ENCODE measurements at places on chromosomes 4 and X. TPM values are rescaled to one million over a fixed set of nuclear protein-coding genes. Genes with fewer than 3 reads are reported as not detected.

DNA sequence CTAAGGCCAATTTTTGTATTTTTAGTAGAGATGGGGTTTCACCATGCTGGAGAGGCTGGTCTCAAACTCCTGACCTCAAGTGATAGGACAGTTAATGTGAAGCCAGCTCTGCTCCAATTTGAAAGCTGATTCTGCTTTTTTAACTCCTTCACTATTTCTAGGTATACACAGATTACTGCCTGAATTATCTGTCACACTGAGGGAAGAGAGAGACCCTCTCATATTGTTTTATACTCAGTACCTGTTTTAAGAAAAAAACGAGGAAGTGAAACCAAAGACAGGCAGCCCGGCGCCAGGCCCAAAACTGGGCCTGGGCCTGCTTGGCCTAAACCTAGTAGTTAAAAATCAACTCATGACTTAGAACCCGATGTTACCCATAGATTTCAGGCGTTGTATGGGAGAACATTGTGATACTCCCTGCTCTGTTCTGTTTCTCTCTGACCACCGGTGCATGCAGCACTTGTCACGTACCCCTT is 1601.5 kb upstream of the PCDH10 start:
- DNase-seq: no peak

DNA sequence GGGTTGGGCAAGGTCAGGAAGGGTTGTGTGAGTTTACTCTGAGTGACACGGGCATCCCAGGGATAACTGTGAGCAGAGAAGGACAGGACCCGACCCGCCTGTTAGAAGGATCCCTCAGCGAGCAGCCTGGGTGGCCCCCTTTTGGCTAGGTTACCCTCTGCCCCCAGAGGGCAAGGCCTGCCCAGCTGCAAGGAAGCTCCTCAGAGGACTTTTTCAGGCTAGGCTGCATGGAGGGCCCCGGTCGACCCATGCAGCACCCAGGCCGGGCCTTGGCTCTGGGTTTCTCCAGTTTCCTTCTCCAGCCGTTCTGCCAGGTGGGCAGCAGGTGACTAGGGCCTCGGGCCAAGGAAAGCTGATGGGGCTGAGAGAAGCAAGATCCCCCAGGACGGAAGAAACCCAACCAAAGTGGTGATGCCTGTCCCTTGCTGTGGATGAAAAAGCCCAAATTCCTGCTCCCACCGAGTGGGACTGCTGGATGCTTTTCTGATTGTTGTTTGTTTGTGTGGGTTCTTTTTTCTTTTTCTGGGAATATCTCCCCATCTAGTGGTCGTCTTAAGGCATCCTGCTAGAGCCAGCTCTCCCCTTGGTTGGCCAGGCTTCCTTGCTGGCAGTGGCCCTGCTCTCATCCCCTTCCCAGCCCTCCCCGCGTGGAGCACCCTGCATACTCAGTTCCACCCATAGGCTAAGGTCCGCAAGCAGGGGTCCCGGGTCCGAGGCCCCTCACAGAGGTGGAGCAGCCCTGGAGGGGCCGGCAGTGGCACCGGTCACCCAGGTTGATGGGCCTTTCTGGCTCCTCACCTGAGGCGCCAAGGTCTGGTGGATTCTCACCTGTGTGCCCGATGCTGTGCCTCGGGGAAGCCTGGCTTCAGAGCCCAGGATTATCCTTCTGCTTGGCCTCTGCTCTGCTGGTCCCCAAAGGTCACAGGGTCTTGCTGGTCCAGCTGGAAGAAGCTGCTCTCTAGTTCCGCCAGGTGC is 1.8 kb downstream of the ZFP92 start:
- DNase-seq: no peak

PRSS12 gene
- total RNA-seq: 70.9 TPM

RHOXF2 gene
- total RNA-seq: not detected

NSDHL gene
- total RNA-seq: 19.7 TPM

IDUA gene
- 31.1 TPM for total RNA-seq

DNA sequence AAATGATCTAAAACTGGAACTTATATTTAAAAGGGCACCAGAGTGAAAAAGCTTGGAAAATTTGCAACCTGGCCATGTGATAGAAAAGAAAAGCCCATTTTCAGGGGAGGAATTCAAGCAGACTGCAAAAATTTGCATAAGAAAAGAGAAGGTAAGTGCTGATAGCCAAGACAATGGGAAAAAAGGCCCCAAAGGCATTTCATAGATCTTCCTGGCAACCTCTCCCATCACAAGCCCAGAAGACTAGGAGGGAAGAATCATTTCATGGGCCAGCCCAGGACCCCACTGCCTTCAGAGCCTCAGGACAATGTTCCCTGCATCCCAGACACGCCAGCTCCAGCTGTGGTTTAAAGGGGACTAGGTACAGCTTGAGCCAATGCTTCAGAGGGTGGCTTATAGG is 887.3 kb upstream of the DIAPH2 start:
- DNase-seq: no peak

FRG2 gene
- not detected for total RNA-seq

- DNase-seq: peak; percentile 62
Observed at GRCh38 chr4:57426779-57427395, 316.7 kb upstream of the IGFBP7 start.

GRCh38 chrX:135484641-135485289 is 35.7 kb upstream of the INTS6L start:
- DNase-seq: peak; percentile 48

- no peak for DNase-seq
Observed at GRCh38 chrX:39421006-39421405, 619.7 kb downstream of the MID1IP1 start.

GRCh38 chrX:55582447-55582846 is 40.8 kb upstream of the FOXR2 start:
- DNase-seq: no peak

Data from HFFc6 (cell line).